A549 treated with AZD2906 at 1 μM for 4 hours (cell line): ENCODE measurements at places on chromosomes 1 and 21. TPM values are rescaled to one million over a fixed set of nuclear protein-coding genes. Genes with fewer than 3 reads are reported as not detected.

The ADCY10 gene
- total RNA-seq = 0.02 to 0.13 TPM (median 0.07 TPM) in 4 of 5 replicates, not detected in the other

The APCS gene
- total RNA-seq = not detected in 5 replicates

The EXO1 gene
- 18.9 to 30.5 TPM (median 21.0 TPM) in 5 replicates for total RNA-seq

The NHLH1 gene
- total RNA-seq = 0.32 to 0.71 TPM (median 0.40 TPM) in 5 replicates

The IFNLR1 gene
- total RNA-seq = 0.79 to 1.1 TPM (median 0.91 TPM) in 5 replicates

The HMGCS2 gene
- total RNA-seq = not detected in 5 replicates

The RHD gene
- not detected in 5 replicates for total RNA-seq
